ENCODE measurements at places on chromosomes 12 and 14.
A peak's percentile ranks its signal among the peaks of the same experiment; 100 is the strongest.

GRCh38 chr14:84535484-84535883 lies 994.5 kb upstream of the FLRT2 start:
- DNase-seq: no peak

GRCh38 chr12:94969424-94969823 lies 34.1 kb downstream of the NDUFA12 start:
- no peak for DNase-seq

- DNase-seq: no peak
These were observed 69.8 kb downstream of the NCOR2 start for GRCh38 chr12:124497658-124498057.

DNA sequence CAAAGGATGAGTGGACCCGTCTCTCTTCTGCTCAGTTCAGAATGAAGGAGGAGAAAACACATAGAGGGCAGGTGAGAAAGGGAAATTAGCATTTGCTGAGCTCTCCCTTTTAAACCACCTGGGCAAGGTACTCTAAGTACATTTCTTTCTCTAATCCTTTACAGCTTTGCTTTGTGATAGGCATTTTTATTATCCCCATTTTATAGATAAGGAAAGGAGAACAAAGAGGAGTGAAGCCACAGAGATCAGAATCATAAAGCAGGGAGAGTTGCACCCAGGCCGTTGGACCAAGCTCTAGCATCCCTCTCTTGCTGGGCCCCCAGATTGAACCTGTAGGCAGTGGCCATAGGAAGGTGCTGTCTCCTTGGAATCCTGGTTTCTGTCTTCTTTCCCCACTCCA lies 47.0 kb downstream of the VCPKMT start:
- no peak for DNase-seq

DNA sequence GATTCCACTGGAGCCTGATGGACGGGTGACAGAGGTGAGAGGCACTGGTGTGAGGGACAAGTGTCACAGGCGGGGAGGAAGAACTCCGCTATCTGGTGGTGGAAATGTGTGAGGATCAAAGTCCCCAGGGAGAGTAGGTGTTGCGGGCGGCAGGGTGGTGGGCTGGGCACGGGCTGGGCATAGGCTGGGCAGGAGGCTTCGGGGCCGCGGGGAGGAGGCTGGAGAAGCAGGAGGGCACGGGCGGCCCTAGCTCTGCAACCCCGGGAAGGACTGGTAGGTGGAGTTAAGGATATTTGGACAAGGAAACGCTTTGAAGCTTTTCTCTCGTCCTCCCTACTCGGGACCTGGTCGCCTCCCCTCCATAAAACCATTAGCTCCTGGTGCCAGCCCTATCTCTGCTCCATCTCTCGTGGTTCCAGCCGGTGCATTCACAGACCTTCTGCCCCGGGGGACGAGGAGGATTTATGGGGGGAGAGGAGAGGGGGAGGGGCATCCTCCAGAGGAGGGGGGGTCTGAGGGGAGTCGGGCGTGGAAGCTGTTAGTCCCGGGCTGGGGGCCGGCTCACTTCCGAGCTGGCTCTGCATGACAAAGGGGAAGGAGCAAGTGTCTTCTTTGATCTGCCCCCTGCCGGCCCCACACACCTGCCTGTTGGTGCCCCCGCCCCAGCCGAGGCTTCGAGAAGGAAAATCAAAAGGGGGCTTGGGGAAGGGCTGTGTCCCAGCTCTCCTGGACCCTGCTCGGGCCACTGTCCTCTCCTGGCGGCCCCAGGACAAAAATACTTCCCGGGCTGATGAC lies 504 bp downstream of the WNT5B start:
- DNase-seq: no peak

- DNase-seq: no peak
These were observed 1.6 kb downstream of the BEGAIN start for GRCh38 chr14:100585448-100586152.

DNA sequence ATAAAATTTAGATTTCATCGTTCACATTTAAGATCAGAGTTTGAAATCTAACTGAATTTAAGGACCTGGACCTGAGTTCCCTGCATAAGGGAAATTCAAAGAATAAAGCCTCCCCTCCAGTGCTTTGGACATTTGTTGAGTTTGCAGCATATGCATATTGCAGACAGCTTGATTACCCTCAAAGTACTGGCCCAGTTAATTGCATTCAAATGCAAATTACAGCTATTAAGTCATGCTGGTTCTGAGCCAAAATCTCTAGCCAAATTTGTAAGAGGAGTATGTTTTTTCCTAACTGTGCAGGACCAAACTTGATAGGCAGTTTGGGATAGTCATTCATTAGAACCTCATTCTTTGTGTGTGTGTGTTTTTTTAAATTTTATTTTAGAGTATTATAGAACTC lies 9.1 kb upstream of the KIF21A start:
- DNase-seq: no peak

DNA sequence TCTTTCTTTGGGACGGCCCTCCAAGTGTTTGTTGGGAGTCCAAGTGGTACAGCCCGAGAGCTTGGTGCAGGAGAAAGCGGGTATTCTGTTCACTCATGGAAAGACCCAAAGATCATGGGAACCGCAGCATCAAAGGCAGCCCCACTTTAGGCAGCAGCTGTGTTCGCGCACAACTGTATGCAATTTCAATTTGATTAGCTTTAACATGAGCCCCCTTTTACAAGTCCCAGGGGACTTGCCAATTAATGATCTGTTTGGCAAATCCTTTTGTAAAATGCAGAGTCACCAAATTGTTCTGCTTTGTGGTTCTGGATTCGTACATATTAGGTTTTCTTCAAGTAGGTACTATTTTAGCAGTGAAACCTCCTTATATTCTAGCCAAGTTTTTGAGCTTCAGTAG lies 217.7 kb downstream of the AACS start:
- no peak for DNase-seq

GRCh38 chr12:75848431-75848925 lies 183.1 kb downstream of the PHLDA1 start:
- no peak for DNase-seq

GRCh38 chr14:75609606-75610475 lies 31.4 kb downstream of the FLVCR2 start:
- no peak for DNase-seq

GRCh38 chr12:5513406-5513805 lies 81.5 kb downstream of the NTF3 start:
- no peak for DNase-seq

DNA sequence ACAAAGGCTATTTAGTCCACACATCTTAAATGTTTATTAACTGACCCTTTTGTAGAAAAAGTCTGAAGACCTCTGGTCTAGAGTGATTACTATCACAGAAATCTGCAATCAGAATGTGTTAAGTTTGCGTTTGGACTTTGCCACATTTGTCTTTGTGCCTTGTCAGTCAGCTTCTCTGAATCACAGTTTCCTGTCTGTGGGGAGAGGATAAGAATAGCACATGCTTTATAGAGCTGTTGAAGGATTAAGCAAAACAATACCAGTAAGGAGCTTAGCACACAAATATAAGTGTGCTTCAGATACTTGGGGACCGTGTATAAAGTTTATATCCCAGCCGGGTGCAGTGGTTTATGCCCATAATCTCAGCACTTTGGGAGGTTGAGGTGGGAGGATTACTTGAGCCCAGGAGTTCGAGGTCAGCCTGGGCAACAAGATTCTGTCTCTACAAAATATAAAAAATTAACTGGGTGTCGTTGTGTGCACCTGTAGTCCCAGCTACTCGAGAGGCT lies 63.0 kb upstream of the BTG1 start:
- DNase-seq: peak; percentile 25

GRCh38 chr12:128798571-128799341 lies 25.0 kb downstream of the SLC15A4 start:
- DNase-seq: no peak

- no peak for DNase-seq
These were observed 3.2 kb upstream of the SPTSSA start for GRCh38 chr14:34465069-34465859.

- no peak for DNase-seq
These were observed 74.2 kb downstream of the PAPOLA start for GRCh38 chr14:96576359-96576758.

GRCh38 chr12:45260104-45260815 lies 44.4 kb downstream of the ANO6 start:
- DNase-seq: no peak

GRCh38 chr12:117010693-117011451 lies 88.3 kb downstream of the TESC start:
- DNase-seq: no peak

DNA sequence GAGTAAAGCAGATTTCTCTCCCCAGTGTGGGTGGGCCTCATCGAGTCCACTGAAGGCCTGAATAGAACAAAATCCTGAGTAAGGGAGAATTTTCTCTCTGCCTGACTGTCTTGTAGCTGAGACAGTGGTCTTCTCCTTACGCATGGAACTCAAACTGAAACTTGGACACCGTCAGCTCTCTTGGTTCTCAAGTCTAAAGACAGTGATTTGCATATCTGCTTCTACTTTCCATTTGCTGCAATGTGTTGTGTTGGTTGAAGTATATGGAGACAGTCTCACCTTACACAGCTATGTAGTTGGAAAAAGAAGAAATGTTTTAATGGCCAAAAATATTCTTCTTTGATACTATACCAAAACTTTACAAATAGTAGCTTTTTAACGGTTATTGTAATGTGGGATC lies 160.2 kb upstream of the LMNTD1 start:
- no peak for DNase-seq

- DNase-seq: no peak
These were observed 193.6 kb upstream of the NUDT4 start for GRCh38 chr12:93183940-93184671.
